CD4-positive, alpha-beta T cell treated with Interleukin-17A for 1 hour (primary cell): ENCODE measurements at places on chromosomes 1 and 21.

DNA sequence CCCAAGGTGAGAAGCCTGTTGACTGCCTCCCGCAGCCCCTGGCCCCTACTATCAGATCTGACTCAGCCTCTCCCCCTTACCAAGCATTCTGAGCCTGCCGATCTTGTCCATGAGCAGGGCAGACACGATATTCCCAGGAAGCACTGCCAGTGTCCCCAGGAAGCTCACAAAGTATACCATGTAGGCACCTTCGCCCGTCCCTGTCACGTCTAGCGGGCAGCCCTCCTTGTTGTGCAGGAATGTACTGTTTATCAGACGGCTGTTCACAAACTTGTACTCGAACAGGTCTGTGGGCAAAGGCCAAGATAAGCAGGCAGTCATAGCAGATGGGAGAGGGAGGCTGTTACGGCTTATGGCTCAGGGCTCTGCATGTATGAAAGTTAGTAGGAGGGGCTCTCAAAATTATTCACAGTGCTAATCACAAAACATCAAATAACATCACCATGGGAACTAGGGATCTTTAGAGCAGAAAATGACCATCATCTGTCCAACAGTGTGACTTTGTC is 7.3 kb downstream of the BOLA1 start:
- DNase-seq: no peak

GRCh38 chr1:78721136-78721535 is 71.5 kb downstream of the IFI44 start:
- DNase-seq: no peak

GRCh38 chr1:215835951-215836350 is 268.8 kb downstream of the KCTD3 start:
- no peak for DNase-seq

GRCh38 chr21:45766501-45766900 is 123.0 kb downstream of the PCBP3 start:
- DNase-seq: no peak

DNA sequence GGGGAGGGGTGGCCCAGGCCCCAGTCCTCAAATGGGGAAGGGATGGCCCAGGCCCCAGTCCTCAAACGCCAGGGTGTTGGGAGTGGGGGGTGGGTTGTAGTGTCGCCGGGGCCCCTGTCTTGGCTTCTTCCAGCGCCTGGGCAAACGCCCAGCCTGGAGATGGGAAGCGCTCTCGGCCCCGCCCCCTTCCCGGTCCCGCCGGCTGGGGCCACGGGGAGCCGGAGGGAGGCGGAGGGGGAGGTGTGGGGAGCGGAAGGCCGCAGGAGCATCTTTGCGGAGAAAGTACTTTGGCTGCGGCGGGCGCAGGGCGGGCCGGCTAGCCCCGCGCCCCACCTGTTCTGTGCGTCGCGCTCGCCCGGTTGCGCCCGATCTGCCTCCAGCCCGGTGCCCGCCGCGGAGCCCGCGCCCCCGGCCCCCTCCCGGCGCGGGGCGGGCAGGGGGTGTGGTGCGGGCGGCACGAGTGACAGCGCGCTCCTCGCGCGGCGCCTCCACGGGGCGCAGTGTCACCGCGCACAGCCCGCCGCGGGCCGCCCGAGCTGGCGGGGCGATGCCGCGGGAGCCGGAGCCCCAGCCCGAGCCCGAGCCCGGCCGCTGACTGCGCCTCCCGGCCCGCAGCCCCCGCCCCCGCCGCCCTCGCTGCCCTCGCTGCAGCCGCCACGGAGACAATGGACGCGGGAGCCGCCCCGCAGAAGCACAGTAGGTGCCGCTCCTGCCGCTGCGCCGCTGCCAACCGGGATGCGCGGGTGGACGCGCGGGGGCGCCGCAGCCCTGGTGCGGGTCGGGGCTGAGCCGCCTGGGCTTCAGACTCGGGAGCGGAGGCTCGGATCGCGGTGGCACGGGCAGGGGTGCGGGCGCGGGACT is 31.1 kb upstream of the PEX10 start:
- DNase-seq: peak; percentile 25

- DNase-seq: no peak
Observed at GRCh38 chr21:26112127-26112742, 58.3 kb downstream of the APP start.

DNA sequence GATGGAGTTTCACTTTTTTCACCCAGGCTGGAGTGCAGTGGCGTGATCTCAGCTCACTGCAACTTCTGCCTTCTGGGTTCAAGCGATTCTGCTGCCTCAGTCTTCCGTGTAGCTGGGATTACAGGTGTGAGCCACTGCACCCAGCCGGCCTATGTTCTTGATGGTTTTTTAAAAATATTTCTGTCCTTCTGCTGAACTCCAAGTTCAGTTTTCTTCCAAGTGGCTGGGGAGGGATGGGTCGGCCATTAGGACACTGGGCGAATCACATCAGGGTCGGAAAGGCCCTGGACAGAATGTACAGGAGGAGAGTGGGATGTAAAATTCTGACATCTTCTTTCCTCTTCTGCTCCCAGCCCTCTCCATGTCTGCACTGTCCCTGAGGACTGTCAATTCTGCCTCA is 289.6 kb downstream of the PTPRU start:
- DNase-seq: no peak

DNA sequence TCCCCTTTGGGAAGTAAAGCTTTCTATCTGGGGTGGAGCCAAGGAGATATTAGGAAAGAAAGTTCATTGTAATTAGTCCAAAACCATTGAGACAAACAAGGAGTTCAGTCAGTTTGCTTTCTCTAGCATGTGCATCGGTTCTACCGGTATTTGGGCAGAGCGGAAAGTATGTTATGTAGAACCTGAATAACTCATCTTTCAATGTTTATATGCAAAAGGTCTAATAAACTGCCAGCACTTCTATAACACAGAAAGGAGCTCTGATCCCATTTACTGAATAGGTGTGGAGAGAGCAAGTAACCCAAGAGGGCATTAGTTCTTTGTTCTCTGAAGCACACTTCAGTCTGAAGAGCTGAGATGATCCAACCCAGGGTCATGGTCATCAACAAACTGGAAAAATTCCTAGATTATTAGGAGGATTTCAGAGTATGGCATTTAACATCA is 3.5 kb downstream of the TGFB2 start:
- DNase-seq: no peak

GRCh38 chr1:20964540-20965484 is 177.7 kb upstream of the HP1BP3 start:
- no peak for DNase-seq

GRCh38 chr1:42932442-42932941 is 26.2 kb downstream of the SLC2A1 start:
- DNase-seq: no peak

DNA sequence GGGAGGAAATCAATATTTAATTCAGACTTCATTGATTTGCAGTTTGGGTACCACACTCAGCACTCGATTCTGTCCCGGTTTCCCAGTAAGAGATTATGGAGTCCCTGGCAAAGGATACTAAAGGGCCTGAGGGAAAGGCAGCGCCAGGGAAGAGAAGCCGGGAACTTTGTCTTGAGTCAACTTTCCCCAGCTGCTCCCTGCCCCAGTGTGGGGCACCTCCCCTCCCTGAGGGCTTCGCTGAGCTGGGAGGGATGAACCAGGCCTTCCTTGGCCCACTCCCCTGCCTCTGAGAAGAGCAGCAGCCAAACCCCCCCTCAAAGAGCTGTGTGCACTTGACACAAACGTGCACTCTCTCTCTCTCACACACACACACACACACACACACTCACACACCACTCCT is 32.6 kb downstream of the OPTC start:
- no peak for DNase-seq

GRCh38 chr1:165871311-165872067 is 44.1 kb downstream of the UCK2 start:
- peak; percentile 72 for DNase-seq

- no peak for DNase-seq
Observed at GRCh38 chr1:46512135-46512791, 22.6 kb downstream of the DMBX1 start.

GRCh38 chr1:47527653-47528272 is 89.9 kb downstream of the FOXD2 start:
- no peak for DNase-seq
